ENCODE measurements at places on chromosomes 4 and X.

- DNase-seq = no peak
Observed at GRCh38 chr4:109169170-109169569, 133.3 kb downstream of the COL25A1 start.

DNA sequence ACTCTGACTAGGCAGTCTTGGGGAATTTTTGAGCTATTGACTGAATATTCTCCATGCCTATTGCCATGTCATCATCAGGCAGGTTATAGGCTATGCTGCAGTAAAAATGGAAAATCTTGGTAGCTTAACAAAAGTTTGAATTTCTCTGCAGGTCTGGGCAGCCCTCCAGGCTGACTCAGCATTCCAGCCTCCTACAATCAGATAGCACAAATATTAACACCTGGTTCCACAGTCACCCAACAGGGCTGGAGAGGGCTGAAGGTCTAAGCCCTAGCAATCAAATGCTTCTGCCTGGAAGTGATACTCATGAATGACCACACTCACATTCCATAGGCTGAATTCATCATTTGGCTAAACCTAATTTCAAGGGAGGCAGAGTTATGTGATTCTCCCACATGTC, 9.6 kb upstream of the PPP3CA start:
- DNase-seq = no peak

DNA sequence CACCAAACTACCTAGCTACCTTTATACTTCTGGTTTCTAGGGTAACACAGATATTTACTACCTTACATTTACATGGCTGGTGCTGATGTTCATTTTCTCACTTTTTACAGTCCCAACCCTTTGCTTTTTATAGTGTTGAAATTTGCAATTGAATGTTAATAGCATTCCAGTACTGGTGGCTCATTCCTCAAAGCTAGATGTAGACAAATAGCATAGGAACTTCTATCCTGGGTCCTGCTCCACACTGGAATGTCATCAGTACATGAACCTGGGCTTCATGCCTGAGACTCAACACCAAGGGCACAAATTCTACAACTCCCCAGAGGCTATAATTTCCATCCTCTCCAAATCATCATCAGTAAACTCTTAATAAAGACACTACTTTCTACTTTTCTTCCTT, 10.3 kb upstream of the TRMT2B start:
- no peak for DNase-seq

DNA sequence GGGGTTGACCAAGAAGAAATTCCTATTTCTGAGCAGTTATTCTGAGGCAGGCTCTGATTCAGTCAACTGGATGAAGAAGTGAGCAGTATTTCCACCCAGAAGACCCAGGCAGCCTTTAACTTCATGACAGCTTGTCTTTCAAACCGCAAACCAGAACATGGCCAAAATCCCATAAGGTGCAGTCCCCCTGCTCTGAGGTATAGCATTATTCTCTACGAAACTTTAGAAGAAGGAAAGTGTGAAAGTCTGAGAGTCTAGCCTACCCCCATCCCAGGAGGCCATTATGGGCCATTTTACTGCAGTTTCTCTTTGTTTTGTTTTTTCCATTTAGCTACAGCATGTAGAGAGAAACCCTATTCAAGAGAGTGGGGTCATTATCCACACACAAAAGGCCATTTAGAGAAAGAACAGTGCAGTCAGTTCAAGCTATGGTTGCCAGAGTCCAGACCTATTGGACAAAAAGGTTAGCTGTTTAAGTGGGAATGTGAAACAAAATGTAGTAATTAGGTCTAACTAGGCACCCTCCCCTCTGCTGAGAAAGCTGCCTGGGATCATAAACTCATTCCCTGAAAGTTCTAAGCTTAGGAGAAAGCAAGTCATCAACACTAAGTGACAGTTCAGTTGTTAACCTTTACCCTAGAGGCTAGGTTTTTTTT, 52.1 kb upstream of the RASGEF1B start:
- no peak for DNase-seq

- DNase-seq = no peak
Observed at GRCh38 chr4:128558896-128559679, 250.4 kb upstream of the JADE1 start.

GRCh38 chr4:172050911-172051310, 237.7 kb downstream of the GALNTL6 start:
- peak; percentile 88 for DNase-seq

DNA sequence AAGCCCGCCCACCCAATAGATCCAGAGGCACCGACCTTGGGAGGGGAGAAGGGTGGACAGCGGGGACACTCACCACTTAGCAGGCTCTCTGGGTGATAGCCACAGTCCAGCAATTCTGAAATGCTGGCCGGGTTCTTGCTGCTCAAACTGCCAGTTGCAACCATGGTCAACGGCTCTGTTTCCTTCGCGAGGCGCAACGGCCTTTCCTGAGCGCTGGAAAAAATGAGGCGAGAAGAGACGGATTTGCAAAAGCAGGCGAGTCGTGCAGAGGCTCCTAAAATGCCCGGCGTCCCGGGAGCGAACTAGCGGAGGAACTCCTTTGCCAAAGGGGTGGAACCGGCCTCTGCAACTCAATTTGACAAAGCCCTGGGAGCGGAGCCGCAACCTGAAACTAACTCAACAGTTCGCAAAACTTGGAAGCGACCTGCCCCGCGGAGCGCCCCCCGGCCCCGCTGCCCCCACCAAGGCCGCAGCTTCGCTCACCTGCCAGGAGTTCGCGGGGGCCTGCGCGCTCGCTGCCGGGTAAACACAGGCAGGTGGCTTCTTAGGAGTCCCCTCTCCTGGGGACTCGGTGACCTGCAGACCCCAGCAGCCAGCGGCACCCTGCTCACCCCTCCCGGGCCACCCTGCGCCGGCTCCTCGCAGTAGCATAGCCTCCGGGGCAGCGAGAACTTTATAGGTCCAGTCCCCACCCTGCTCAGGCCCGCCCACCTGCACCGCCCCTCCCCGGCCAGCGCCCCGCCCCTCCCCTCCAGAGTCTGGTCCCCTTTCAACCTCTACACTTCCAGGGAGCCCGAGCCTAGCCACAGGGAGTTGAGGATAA, at the start of gene DDIT4L:
DDIT4L (minus strand) TSS at position 649 of the 823 bp plus-strand sequence; CDS start at position 164, 485 bp downstream.
- no peak for DNase-seq

DNA sequence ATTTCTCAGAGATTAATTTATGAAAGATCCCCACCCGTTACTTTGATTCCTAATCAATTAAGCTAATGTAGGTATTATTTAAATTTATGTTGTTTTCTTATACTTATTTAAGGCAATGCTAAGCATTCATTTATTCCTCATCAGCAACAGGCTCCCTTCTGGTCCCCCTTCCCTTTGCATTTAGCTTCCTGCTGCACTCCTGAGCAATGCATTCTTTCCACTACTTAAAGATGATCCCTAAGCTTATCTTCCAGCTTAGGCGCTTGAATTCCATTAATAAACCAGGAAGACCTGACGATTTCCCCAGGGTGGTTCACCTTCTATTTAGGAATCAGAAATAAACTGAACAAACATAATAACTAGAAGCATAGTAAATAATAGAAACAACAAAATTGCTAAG, 1003.1 kb downstream of the FSTL5 start:
- no peak for DNase-seq

DNA sequence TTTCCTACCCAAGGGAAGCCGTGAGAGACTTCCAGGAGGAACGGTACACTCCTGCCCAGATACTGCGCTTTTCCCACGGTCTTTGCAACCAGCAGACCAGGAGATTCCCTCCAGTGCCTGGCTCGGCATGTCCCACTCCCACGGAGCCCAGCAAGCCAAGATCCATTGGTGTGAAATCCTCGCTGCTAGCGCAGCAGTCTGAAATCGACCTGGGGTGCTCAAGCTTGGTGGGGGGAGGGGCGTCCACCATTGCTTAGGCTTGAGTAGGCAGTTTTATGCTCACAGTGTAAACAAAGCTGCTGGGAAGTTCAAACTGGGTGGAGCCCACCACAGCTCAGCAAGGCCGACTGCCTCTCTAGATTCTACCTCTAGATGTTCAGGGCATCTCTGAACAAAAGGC, 284.8 kb upstream of the FGF13 start:
- no peak for DNase-seq

GRCh38 chrX:103170216-103170615, 44.7 kb upstream of the BEX4 start:
- DNase-seq = no peak

GRCh38 chrX:50202539-50202938, 1.7 kb upstream of the AKAP4 start:
- DNase-seq = no peak

DNA sequence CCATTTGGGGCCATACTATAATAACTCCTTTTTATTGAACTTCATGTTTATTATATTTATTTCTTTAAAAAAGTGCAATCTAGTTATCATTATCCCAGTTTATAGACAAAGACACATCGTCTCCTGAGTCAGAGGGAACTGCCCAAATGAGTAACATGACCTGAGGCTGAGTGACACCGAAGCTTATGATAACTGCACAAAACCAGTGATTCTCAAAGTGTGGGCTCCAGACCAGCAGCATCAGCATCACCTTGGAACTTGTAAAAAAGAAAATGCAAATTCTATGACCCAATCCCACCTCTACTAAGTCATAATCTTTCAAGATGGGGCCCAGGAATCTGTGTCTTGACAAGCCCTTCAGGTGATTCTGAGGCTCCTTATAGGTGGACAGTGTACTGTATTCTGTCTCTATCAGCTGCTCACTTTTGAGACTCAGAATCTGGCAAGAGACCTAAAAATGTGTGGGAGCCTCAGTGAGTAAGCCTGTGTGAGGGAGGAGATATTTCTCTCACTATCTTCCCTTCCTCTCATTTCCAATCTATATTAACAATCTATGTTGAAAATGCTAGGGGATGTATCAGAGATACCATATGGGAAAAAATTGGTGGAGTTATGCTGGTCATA, 147.0 kb downstream of the PACRGL start:
- DNase-seq = no peak

GRCh38 chrX:2474280-2474962, 26.4 kb downstream of the DHRSX start:
- DNase-seq = no peak

DNA sequence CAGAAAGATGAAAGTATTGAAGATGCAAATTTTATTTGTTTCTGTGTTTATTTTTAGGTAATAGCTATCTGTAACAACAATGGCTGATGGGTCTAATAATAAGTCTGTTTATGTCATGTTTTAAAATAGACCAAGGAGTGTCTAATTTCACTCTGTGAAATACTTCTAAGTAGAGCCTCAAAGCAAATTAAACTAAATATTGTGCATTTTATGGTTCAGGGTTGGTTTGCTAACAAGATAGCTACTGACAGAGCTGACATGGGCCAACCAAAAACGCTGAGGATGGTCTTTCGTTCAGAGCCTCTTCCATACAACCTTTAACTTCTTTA, 437.6 kb upstream of the CTSO start:
- DNase-seq = no peak

DNA sequence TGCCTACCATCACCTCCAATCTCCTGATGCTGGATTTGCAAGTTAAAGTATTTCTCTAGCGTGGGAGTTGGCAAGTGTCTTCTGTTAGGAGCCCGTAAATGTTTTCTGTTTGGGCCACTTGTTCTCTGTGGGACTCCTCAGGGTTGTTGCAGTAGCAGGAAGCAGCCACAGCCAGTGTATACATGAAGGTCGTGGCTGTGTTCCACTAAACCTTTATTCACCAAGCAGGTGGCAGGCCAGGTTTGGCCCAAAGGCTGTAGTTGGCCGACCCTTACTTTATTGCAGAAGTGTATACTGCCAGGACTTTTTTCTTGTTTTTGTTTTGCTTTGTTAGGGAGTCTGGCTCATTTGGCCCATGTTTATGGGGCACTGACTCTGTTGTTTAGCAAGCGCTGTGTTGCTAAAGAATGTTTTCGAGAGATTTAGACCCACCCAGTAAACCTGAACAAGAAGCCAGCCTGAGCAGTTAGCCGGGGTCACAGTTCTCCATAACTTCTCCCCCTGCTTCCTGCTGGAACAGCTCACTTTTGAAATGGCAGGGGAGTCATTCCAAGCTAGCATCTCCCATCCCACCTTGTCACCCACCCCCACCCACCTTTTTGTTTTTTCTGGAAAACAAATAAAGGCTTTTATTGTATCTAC, 58.8 kb downstream of the SHROOM2 start:
- DNase-seq = no peak

GRCh38 chr4:52822583-52822971, 39.5 kb upstream of the RASL11B start:
- no peak for DNase-seq

- DNase-seq = no peak
Observed at GRCh38 chrX:80766916-80767315, 42.8 kb downstream of the BRWD3 start.

DNA sequence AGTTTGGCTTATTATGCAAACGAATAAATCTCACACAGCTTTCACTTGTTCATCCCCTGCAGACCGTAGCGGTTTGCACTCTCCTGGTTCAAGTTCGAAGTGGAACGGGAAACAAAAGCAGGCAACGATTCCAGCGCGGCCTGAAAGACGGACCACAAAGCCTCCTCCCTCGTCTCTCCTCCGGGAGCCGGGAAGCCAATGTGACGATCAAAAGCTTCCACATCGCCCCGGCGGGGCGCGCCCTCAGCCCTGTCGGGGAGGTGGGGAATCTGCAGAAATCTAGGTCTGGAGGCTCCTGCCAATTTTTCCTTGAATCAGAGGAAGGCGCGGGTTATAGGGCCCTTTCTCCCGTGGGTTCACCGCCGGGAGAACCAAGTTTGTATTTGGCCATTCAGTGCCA, 16.9 kb upstream of the ZIC3 start:
- no peak for DNase-seq

DNA sequence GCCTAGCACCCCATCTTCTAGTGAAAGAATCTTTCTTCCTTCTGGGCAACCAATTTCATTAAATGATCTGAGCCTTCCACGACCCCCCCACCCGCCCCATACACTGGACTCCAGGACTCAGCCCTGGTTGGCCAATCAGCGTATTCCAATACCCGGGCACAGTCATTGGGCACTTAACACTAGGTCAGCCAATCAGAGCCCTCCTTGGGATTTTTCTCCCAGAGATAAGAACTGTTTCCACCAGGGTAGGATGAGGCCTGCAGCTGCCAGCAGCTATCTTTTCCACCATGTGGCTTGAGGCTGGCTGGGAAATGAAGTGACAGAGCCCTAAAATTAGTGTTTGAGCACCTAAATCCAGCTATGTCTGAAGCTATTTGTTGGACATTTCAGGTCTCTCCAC, 418.8 kb downstream of the BCOR start:
- DNase-seq = no peak

GRCh38 chr4:120236873-120237272, 170.2 kb upstream of the MAD2L1 start:
- DNase-seq = no peak

- no peak for DNase-seq
Observed at GRCh38 chrX:42143866-42144592, 220.7 kb upstream of the CASK start.

DNA sequence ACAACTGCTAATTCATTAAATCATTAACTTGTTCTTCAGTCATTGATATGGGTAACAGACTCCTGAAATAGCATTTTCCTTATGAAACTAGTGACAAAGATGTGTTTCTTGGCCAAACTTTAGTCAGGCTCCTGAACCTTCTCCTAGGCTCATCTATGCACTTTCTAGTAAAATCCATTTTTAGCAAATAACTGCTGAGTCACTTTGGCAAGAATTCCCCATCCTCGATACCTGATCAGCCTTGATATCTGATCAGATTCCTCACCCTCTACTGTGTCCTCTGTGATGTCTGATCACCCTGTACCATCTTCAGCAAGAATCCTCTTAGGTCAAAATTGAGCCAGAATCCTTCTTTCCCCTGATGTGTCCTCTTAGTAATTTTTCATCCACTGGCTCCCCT, 161.2 kb upstream of the TAPT1 start:
- no peak for DNase-seq

GRCh38 chr4:184343502-184344177, 126.0 kb upstream of the ENPP6 start:
- peak; percentile 78 for DNase-seq
